ENCODE measurements at places on chromosomes 16 and 17.
A peak's percentile ranks its signal among the peaks of the same experiment; 100 is the strongest.

DNA sequence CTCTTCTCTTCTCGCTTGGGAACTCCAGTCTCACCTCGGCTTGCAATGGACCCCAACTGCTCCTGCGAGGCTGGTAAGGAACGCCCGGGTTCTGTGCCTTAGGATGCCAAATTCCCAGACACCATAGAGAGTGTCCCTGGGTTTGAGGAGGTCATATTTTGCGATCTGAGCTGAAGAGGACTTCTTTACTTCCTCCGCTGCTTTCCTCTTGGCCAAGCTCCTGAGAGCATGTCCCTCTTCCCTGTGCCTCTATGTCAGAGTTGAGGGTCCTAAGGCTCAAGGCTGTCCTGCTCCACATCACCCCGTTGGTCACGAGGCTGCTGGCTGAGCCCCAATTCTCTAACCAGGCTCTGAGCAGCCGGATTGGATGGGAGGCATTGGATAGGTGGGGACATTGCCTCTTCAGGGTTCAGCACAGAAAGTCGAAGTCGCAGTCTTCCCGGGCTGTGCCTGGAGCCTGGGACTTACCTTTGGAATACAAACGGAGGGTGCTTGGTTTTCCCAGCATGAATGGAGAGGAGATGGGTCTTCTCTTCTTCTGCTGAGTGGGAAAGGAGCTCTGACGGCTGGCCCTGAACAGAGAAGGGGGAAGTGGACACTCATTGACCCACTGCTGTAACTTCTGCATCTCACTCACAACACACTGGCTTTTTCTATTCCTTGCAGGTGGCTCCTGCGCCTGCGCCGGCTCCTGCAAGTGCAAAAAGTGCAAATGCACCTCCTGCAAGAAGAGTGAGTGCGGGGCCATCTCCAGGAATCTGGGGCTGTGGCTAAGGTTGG is 416 bp downstream of the MT1H start:
- DNase-seq: no peak

- no peak for DNase-seq
Observed at GRCh38 chr16:49740256-49740655, 115.7 kb downstream of the ZNF423 start.

DNA sequence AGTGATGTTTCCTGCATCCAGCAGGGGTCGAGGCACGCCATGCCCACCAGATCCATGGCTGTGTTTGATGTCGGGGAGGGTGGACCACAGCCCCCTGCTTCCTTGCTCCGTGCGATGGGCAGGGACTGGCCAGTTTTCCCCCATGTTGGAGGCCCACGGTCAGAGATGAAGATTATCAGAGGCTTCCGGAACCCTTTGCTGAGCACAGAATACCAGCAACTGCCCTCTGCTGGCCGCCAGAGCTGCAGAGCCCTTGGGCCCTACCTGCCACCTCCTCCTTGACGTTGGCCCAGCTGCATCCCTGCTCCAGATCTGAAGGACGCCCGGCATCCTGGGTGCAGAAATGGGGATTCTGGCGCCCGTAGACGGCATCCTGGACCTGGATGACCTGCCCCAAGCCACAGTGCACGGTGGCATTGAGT is 23.7 kb upstream of the BCO1 start:
- DNase-seq: no peak

- DNase-seq: no peak
Observed at GRCh38 chr17:51585514-51586104, 325.3 kb downstream of the UTP18 start.

GRCh38 chr16:47858333-47858982 is 297.3 kb downstream of the ABCC12 start:
- no peak for DNase-seq

- DNase-seq: no peak
Observed at GRCh38 chr17:2719861-2720260, 8.3 kb upstream of the CLUH start.

DNA sequence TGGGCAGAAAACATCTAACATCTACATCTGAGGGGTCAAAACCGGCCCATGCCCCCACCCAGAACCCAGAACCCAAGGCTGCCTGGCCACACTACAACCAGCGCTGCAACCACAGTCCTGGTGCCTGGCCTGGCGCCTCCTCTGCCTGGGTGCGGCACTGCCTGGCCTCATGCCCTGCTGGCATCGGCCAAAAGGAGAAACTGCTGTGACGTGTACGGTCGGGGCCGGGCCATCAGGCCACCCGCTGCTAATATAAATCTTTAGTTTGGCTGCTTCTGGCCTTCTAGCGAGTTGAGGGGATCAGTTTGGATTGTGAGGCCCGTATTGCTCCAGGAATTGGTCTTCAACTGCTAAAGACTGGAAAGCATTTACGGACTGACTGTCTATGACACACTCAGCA is 22.8 kb downstream of the TMEM204 start:
- no peak for DNase-seq

DNA sequence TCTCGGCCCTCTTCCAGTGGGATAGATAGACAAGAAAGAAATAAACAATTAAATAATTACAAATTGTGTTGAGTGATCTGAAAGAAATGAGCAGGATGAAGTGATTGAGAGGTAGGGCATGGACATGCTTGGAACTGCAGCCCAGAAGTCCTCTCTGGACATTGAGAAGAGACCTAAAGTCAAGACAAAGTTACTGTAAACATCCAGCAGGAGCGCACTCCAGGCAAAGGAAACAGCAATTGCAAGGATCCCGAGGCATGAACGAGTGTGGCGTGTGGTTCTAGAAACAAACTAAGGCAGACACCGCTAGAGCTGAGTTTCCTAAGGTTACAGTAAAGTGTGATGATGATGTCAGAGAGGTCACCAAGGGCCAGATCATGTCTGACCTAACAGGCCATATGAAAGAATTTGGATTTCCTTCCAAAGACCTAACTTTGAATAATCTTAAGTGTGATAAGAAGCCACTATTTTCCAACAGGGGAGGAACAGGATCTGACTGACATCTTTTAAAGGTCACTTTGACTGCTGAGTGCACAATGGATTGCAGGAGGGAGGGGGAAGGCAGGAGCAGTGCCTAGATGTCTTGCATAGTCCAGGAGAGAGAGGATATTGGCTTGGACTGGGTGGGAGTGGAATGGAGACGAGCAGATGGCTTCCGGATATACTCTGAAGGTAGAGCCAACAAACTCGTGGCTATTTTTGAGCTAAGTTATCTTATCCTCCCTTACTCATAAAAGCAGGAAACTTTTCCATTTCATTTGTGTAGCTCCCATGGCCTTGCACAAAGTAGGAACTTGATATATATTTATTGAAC is 19.0 kb downstream of the ABCC12 start:
- no peak for DNase-seq

DNA sequence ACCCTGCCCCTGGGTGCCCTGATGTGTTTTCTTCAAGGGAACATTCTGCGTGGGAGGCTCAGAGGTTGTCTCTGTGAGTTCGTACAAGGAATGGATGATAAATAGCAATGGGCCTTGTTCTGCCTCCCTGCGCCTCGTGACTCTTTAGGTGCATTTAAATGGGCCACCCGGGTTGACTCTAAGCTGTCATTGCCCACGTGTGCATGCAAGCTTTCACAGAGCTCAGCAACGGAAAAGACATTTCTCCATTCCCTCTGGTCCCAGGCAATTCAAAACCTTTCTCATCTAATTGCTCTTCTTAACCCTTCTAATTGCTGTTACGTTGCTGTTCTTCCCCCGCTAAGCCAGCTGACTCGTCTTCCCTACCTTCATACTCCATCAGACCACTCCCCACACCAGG is 71.5 kb upstream of the SDK2 start:
- DNase-seq: no peak

- DNase-seq: no peak
Observed at GRCh38 chr16:5205361-5206040, 107.9 kb upstream of the EEF2KMT start.

DNA sequence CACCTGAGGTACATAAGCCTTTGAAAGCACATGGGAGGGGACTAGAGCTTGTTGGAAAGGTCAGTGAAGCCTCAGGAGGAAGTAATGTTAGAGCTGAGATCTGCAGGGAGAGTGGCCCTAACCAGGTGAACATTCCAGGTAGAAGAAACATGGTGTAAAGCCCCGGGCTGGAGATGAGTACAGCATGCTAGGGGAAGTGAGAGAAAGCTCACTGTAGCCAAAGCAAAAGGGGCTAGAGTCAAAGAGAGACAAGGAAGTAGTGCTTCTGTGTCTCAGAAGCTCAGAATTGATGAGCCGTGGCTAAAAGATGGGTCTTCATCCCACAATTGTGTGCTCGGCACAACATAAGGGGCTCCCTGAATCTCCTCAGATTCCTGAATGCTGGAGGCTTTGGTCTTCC is 481.8 kb downstream of the XYLT1 start:
- no peak for DNase-seq

DNA sequence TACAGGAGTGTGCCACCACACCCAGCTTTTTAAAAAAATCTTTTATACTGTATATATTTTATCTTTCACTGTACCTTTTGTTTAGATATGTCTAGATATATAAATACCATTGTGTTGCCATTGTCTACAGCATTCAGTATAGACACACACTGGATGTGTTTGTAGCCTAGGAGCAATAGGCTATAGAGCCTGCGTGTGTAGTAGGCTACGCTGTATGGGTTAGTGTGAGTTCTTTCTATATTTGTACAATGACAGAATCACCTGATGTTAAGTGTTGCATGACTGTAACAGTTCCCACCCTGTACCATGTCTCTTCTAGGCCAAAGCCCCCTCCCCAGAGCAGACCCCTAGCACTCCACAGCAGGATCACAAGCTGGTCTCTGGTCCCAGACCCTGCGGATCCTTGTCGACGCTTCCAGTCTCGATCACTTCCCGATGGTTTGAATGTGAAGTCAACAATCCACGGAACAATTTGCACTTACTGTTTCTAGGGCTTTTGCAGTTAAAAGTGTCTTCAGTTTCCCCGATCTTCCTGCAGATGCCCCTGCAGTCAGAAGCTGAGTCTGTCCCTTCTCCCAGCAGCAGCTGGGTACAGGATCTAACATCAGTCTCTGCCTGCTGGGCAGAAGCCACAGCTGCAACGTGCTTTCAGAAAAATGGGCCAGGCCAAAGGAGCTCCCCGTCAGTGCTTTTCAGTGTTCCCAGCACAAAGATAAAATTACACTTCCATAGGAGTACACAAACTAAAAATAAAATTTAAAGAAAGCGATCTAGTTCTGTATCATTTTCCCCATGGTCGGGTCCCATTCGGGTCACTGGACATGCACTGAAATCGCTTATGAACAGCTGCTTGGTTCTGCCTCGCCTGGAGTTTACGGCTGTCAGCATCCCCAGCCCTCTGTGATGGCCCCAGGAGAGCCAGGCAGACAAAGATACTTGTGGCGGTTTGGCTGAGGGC is 35.4 kb downstream of the ADAM11 start:
- no peak for DNase-seq

GRCh38 chr16:30091474-30092372 is at the start of gene TBX6:
TSS of gene TBX6 (minus strand) at chr16:30091924. CDS start at chr16:30091193, 731 bp downstream.
- DNase-seq: peak; percentile 69

GRCh38 chr17:32488177-32488542 is 1.4 kb downstream of the CDK5R1 start:
- no peak for DNase-seq

- DNase-seq: no peak
Observed at GRCh38 chr16:86635176-86635876, 57.0 kb downstream of the FOXL1 start.

- no peak for DNase-seq
Observed at GRCh38 chr17:35747540-35748017, 5.5 kb downstream of the GAS2L2 start.

- DNase-seq: no peak
Observed at GRCh38 chr17:7496470-7497183, 12.5 kb downstream of the POLR2A start.

GRCh38 chr16:22782314-22782713 is 31.6 kb upstream of the HS3ST2 start:
- DNase-seq: no peak

DNA sequence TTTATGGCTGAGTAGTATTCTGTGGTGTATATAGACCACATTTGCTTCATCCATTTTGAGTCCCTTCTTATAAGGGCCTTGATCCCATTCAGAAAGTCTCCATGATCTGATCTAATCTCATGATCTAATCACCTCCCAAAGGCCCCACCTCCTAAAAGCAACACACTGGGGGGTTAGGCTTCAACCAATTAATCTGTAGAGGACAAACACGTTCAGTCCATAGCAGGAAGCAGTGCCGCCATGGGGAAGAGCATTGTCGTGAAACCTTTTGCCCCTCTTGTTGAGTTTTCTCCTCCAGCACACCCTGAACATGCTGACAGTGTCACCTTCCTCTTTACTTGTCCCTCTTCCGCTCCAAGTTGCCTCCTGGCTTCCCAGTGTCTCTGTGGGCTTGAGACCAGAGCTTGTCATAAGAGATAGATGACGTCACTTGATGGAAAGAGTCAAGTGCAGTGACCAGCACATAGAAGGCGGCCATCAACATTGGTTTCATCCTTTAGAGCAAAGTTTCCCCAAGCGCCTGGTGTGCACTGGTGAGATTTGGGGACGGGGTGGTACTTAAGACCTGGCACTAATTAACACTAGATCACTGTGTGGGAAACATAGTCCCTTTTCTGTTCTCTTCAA is 74.1 kb downstream of the PRKCB start:
- DNase-seq: no peak

DNA sequence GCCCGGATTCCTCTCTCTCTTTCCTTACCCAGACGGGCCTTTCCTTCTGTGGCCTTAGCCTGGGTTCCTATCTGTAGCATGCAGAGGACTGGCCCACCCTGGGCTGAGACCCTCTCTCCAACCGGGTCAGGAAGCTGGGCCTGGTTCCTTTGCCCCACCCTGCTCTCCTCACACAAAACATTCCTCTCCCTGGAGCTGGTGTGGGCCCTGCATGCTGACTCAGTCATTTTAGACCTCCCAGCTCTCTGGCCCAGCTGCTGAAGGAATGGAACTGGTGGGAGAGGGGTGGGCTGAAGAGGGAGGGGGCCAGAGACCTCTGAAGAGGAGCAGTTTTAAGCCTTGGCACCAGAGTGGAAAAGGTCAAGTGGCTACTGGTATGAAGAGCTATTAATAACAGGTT is 957 bp downstream of the MYL4 start:
- no peak for DNase-seq

GRCh38 chr16:89118361-89119165 is 24.9 kb downstream of the ACSF3 start:
- no peak for DNase-seq

GRCh38 chr17:74857191-74857590 is 2.5 kb downstream of the GRIN2C start:
- DNase-seq: no peak

- no peak for DNase-seq
Observed at GRCh38 chr16:65070831-65071432, 50.9 kb downstream of the CDH11 start.

GRCh38 chr16:85387171-85387507 is 226.0 kb upstream of the GSE1 start:
- DNase-seq: no peak

- DNase-seq: no peak
Observed at GRCh38 chr16:1615761-1616160, 3.6 kb downstream of the CRAMP1 start.

DNA sequence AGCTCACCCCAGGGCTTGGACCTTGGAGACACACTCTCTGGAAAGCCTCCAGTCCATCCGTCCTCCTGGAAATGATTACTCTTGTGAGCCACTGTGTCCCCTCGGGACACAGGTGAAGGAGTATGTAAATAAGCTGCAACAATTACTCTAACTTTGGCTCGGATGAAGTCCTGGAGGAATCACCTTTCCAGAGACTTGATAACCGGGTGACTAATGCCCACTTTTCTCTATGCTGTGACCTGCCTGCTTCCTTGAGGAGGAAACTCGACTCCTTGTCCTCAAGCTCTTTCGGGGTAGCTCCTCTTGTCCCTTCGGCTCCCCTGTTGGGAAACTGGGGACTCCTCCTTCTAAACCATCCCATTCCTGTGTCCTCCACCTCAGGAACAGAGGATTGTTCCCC is at the start of gene OR1A1:
TSS of gene OR1A1 (plus strand) at position 301 of the 400 bp plus-strand sequence. CDS start 7,954 bp downstream, outside the sequence.
- no peak for DNase-seq
